Activated T-helper 1 cell treated with anti-CD3 and anti-CD28 coated beads, Interleukin-12 subunit alpha, Interleukin-12 subunit beta, Interleukin-2, Interleukin-4 antibody, amounts not matched to agents 30 ng/mL and 10 ng/mL and 1 ng/mL, durations not matched to agents 14 hours and 24 hours and 36 hours (primary cell): ENCODE measurements at places on chromosomes 16 and 17. TPM values are rescaled to one million over a fixed set of nuclear protein-coding genes. Genes with fewer than 3 reads are reported as not detected.
A peak's percentile ranks its signal among the peaks of the same experiment; 100 is the strongest.

- no peak for DNase-seq
Observed at GRCh38 chr17:15261802-15262290, 3.3 kb downstream of the PMP22 start.

GRCh38 chr16:49876716-49877129 is 20.8 kb upstream of the ZNF423 start:
- DNase-seq: peak; percentile 13

- DNase-seq: no peak
Observed at GRCh38 chr17:32943647-32944191, 15.8 kb downstream of the TMEM98 start.

- DNase-seq: no peak
Observed at GRCh38 chr17:82003411-82004381, 19.0 kb downstream of the CENPX start.

- DNase-seq: no peak
Observed at GRCh38 chr16:2526135-2526534, 5.1 kb downstream of the CEMP1 start.

Gene TBX2
- not detected in 2 replicates for total RNA-seq

GRCh38 chr16:87273471-87274030 is 43.6 kb downstream of the C16orf95 start:
- DNase-seq: no peak

DNA sequence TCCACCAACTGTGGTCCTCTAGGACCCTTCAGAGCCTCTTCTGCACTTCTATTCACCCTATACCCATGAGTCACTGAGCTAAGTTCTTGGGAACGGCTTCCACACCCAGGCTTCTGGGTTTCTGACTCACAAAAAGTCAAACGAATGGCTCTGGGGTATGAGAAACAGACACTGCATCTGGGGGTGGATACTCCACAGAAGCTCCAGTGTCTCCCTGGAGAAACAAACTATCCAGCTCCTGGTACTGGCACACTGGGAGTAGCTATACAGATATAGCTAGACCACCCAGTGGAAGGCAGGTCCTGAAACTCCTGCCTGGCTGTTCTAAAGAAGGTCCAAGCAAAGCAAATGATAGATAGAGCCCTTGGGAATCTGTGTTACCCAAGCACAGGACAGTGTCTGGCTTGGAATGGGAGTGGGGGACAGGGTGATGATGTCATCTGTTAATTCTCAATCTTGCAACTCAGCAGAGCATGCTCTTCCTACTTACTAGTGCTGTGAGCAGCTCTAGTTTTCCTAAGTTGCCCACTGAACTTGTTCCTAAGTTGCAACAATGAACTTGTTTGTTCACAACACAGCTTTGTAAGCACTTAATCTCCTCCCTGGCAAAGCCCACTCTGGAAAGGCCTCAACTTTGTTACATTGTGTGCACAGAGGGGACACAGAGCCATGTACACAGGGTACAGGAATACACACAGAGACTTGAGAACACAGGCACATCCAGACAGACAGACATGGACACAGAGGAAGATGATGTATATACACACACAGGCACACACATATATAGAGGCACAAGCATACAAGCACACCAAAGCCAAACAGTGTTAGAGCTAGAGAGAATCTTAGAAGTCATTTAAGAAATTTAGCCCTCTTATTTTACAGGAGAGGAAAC is 6.7 kb downstream of the MMP28 start:
- DNase-seq: no peak

GRCh38 chr17:5587438-5588032 is 3.2 kb upstream of the NLRP1 start:
- DNase-seq: peak; percentile 47

DNA sequence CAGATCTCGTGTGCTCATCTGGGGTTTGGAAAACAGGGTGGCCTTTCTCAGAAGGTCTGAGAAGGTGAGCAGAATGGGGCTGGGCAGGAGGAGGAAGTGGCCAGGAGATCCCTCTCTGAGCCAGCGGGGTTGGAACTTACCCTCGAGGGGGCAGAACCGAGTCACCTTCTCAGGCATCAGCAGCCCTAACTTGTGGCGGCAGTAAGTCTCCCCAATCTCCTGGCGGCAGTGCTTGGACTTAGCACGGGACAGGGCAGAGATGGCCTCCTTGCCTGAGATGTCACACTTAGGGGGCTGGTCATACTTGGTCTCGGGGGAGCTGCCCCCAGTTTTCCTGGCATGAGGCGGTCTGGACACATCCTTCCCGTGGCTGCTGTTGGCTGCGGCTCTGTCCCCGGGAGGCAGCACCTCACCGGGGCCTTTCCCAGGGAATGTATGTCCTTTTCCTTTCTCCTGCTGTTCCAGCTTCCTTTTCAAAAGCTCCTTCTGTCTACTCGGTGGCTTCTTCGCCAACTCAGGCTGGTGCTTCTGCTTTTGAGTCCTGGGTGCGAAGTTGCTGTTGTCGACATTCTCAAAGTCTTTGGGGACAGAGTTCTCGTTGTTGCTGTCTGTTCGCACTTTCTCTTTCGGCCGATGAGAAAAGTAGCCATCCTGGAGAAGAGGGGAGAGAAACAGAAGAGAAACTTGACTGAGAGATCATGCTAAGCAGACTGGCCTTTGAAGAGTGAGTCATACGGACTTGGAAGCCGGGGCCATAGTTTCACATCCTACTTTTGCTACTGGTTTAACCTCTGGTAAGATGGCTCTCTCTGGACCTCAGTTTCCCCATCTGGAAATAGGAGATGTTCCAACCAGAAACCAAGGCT is 211.7 kb downstream of the XYLT1 start:
- no peak for DNase-seq

DNA sequence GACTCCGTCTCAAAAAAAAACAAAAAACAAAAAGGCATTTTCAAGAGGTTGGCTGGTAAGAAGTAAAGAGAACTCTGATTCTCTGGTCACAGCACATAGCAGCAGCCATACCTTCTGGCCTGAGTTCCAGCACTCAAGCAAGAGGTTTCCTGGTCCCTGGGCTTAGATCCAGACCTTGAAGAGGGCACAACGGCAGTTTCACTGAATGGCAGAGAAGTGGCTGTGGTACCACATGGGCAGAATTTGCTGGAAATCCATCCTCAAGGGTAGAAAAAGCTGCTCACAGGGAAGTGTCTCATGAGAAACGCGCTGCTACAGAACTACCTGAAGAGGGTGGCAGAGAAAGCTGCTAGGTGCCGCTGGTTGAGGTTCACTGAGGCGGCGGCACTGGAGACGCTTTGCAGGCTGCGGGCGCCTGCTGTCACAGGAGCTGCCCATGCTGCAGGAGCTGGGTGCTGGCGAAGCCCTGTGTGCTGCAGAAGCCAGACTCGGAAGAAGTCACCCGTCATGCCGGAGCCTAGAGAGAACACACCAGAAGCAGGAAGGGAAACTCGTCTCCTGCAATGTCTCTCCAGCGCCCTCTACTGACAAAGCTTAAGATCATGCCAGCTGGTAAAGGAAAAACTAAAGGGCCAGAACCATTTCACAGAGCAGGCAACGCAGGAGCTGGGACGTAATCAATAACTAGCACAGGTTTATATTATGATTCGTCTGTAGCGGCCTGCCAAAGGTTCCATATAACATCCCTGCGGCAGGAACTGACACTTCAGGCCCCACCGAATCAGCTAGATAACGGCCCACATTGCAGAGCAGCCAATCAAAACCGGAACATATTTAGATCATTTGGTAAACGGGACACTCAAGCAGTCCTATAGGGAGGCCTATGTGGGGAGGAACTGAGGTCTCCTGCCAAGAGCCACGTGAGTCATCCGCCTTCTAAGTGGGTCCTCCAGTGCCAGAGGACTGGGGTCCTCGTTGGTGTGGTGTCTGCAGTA is 5.4 kb upstream of the ZNF213 start:
- peak; percentile 81 for DNase-seq

Gene MYH2
- total RNA-seq: not detected in 2 replicates

Gene SBK1
- 0.73 and 0.80 TPM in 2 replicates for total RNA-seq

Gene UBN1
- total RNA-seq: 39.6 and 42.6 TPM in 2 replicates

DNA sequence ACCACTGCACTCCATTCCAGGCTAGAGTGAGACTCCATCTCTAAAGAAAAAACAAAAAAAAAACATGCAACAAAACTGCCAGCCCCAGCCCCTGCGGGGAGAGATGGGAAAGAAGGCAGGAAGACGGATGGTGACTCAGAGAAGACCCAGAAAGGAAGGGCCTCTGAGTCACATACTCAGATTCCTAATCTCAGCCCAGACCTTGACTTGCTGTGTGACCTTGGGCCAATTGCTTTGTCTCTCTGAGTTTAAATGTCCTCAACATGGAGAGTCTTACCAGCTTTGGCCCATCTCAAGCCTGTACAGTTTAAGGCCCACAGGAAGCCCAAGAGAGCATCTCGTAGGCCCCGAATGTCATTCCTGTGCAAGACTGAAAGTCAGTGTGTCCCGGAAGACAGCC is 86.5 kb upstream of the LHX1 start:
- DNase-seq: no peak

Gene MYO15B
- total RNA-seq: 16.2 and 18.1 TPM in 2 replicates

DNA sequence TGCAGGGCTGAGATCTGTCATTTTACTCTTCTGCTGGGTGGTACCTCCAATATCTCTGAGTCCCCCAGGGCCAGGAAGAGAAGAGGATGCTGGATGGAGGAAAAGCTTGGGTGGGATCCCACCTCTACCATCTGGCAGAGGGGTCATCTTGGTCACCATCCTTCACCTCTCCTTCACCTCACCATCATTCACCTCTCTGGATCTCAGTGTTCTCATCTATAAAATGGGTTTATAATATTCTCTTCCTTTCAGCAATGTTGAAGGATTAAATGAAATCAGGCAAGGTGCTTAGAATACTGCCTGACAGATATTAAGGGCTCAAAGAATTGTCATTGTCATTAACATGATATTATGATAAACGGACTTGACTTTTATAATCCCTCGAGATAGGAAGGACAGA is 195.8 kb downstream of the SNX29 start:
- DNase-seq: no peak

DNA sequence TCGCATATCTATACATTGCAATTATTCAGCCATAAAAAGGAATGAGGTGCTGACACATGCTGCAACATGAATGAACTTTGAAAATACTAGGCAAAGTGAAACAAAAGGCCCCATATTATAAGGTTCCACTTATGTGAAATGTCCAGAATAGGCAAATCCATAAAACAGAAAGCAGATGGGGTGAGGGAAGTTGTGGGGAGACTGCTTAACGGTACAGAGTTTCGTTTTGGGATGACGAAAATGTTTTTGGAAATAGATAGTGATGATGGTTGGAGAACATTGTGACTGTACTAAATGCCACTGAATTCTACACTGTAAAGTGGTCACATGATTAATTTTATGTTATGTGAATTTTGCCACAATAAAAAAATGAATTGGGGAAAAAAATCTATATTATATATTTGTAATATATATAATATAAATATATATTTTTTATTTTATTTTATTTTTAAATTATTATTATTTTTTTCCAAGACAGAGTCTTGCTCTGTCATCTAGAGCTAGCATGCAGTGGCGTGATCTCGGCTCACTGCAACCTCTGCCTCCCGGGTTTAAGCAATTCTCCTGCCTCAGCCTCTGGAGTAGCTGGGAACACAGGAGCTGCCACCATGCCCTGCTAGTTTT is 4.2 kb upstream of the GNA13 start:
- no peak for DNase-seq

Gene DHRS7C
- not detected in 2 replicates for total RNA-seq

DNA sequence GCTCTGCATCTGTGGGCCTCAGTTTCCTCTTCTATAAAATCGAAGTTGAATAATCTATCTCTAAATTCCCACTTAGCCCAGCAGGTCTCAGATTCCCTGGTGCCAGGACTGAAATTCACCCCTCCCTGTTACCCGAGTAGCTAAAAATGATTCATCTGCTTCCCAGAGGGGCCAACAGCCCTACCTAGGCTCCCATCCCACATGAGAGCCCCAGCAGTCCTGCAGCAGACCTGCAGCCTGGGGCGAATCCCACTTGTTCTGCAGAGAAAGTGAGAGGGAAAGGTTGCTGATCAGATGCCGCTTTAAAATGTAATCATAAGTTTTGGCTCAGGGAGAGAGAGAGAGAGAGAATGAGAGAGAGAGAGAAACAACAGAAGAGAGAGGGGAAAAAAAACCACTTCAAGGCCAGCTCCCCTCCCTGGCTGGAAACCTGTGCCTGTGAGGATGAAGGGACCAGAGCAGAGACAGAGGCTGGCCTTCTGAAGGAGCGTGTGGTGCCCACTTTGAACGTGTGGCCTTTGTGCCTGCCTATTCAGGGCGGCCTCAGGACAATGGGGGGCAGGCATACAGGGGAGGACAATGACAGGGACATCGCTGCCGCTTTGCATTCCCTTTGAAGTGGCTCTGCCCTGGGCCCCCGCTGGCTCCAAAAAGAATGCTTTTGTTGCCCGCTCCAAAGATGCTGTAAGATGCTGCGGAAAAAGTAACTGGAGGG is 85.2 kb upstream of the NKD1 start:
- DNase-seq: no peak

GRCh38 chr16:74034200-74034599 is 262.4 kb upstream of the PSMD7 start:
- DNase-seq: no peak

GRCh38 chr16:68499006-68499405 is 40.1 kb upstream of the ZFP90 start:
- DNase-seq: no peak
